ENCODE measurements at places on chromosomes 6 and 20.

- H3K4me3 ChIP-seq: no peak overlapping the region
- peak; percentile 17 for DNase-seq
- H3K36me3 ChIP-seq: no peaks in the 10 kb centered on the region
- no peak overlapping the region for H3K27ac ChIP-seq
- peaks cover 5% of the 10 kb centered on the region for H3K4me1 ChIP-seq
- H3K27me3 ChIP-seq: peaks cover 74% of the 10 kb centered on the region
Observed at GRCh38 chr20:672963-673602, 2.5 kb downstream of the SCRT2 start.

GRCh38 chr6:85864453-85865401 is 222.0 kb upstream of the SYNCRIP start:
- H3K36me3 ChIP-seq: no peaks in the 10 kb centered on the region
- peak overlapping the region; percentile 67 for H3K4me3 ChIP-seq
- DNase-seq: peak; percentile 28

GRCh38 chr6:151847064-151847463 is 39.6 kb downstream of the ESR1 start:
- no peak overlapping the region for H3K4me3 ChIP-seq
- no peaks in the 10 kb centered on the region for H3K4me1 ChIP-seq
- no peaks in the 10 kb centered on the region for H3K36me3 ChIP-seq
- no peaks in the 10 kb centered on the region for H3K27me3 ChIP-seq

DNA sequence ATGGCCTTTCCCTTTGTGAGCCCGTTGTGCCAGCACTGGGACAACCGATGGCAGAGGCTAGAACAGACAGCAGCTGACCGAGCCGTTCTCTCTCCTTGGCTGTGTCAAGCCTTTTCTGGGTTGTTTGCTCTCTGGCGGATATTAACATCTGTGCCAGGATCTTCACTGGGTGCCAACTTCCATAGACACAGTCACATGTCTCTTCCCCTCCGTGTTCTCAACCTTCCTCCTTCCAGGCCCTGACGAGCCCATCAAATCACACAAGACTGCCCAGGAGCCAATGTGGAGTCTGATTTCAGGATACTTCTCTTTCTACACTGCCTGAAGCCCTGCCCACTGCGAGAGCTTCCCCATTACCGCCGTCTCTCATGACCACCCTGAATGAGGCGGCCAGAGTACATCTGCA is 111.0 kb upstream of the RALGAPA2 start:
- no peaks in the 10 kb centered on the region for H3K4me1 ChIP-seq
- H3K27me3 ChIP-seq: peaks cover 52% of the 10 kb centered on the region
- no peak overlapping the region for H3K27ac ChIP-seq
- no peaks in the 10 kb centered on the region for H3K36me3 ChIP-seq
- no peak for DNase-seq
- no peak overlapping the region for H3K4me3 ChIP-seq

DNA sequence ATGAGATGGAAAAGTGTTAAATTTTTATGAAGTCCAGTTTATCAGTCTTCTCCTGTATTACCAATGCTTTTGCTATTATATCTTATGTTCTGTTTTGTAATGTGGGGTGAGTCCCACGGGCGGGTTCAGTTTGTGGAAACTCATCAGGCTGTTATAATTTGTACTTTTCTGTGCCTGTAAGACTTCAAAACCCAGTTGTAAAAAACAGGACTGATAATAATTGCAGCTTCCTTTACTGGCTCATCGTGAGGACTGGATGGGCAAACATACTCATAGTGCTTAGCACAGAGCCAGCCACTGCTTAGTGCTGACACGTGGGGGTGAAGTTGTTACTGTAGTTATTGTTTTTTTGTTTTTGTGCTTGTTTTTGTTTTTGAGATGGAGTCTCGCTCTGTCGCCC is 45.6 kb downstream of the TGM2 start:
- peaks cover 41% of the 10 kb centered on the region for H3K4me1 ChIP-seq
- no peak for DNase-seq
- H3K27me3 ChIP-seq: no peaks in the 10 kb centered on the region
- no peak overlapping the region for H3K27ac ChIP-seq

DNA sequence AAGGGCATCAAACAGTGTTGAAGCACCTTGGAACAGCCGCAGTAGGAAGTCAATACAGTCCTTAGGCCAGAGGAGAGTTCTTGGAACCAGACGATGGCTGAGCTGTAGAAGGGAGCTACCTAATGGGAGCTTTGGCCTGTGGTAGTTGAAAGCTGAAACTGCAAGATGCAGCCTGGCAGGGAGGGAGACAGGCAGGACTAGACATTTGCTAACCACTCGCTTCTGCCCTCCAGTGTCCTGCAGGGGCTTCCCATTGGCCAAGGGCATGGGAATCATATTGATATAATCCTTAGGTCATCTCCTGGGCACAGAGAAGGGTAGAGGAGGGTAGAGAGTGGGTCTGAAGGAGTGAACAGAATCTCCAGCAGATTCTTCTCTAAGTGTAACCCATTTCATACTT is 60.4 kb downstream of the TPD52L1 start:
- no peaks in the 10 kb centered on the region for H3K36me3 ChIP-seq
- H3K4me1 ChIP-seq: no peaks in the 10 kb centered on the region
- H3K27me3 ChIP-seq: no peaks in the 10 kb centered on the region
- DNase-seq: no peak
- no peak overlapping the region for H3K4me3 ChIP-seq
- H3K27ac ChIP-seq: no peak overlapping the region

DNA sequence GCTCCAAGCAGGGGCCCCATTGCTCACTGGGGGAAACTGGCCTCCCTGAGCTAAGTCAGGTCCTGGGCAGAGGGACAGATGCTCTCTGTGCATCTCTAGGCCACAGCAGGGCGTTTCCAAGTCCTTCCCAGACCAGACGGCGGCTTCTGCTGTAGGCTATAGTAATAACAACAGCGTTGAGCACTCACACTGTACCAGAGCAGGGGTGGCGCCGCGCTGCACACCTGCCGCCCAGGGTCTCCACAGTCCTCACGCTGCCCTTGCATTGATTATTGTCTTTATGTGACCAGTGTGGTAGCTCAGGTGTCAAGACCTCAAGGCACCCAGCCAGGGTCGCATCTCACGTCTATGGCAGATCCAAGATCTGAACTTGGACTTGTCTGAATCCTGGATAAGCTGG is 14.9 kb upstream of the CCN5 start:
- no peaks in the 10 kb centered on the region for H3K27me3 ChIP-seq
- peaks cover 15% of the 10 kb centered on the region for H3K4me1 ChIP-seq

DNA sequence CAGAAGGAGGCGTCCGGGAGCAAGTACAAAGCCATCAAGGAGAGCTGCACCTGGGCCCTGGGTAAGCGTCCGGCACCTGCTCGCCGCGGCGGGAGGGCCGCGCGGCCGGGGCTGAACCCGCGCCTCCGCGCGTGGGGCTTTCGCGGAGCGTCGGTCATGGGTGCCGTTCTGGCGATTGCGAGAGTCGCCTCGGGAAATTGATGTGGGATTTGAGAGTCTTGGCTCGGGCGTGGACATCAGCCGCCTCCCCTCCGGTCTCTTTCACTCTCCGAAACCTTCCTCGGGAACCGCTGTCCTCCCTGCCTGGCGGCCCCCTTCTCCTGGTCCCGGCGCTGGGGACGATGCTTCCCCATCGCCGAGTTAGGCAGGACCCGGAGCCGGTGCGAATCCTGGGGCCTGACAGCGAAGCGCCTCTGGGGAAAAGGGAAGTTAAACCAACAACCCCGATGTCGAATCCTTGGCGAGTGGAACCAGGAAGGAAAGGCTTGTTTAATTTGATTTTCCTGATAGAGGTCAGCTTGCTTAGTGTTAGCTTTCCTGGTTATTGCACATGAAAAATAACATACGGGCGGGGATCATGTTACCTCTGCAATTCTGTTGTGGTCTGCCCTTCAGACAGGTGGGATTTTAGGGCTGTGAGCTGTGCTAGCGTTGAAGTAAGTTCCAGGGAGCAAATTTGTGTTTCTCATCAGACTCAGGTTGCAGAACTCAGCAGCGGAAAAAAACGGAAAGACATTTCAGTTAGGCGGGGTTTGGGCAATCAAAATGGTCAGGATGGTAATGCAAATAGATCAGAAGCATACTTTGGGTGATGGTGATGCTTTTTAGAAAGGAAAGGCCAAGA is 594 bp downstream of the ARFGEF3 start:
- H3K27me3 ChIP-seq: peaks cover 12% of the 10 kb centered on the region
- H3K27ac ChIP-seq: 0 out of 2 replicates have a peak overlapping the region, but pooled peaks have one; percentile 11
- H3K4me3 ChIP-seq: peak overlapping the region; percentile 97

All from PC-3 (cell line).